ENCODE measurements at places on chromosomes 5 and 9.
A peak's percentile ranks its signal among the peaks of the same experiment; 100 is the strongest.

- no peak for DNase-seq
Observed at GRCh38 chr9:71762900-71763653, 5.2 kb downstream of the CEMIP2 start.

DNA sequence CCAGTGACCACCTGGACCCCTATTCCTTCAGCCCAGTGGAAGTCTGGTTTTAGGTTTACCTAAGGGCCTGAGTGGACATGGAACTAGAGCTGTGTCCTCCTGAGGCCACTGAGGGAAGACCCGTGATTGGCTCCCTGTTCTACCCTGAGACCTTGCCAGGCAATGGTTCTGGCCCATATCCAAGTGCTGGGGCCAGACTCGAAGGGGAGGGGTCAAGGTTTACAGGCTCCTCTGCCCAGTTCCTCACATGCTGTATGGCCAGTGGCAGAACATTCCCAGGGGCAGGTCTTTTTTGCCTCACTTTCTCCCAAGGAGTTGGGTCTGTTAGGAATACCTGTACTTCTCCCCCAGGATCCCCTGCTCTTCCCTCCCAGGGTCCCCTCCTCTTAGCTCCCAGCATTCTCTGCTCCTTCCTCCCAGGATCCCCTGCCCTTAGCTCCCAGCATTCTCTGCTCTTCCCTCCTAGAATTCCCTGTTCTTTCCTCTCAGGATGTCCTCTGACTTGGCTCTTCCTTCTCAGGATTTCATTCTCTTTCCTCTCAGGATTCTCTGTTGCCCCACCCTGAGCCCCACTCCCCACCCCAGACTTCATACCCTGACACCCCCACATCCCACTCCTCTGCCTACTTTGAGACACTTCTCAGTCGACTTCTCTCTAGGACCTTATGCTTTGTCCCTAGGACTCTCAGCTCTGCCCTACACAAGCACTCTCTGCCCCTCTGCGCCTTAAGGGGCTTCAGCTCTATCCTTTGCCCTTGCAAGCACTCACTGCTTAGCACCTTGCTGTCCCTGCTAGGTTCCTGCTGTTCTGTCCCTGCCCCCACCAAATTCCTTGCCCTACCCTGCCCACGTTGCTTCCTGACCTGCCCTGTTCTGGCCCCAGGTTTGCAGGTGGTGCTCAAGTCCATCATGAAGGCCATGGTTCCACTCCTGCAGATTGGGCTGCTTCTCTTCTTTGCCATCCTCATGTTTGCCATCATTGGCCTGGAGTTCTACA is 36.5 kb downstream of the CACNA1B start:
- DNase-seq = no peak

- no peak for DNase-seq
Observed at GRCh38 chr9:121483049-121483448, 16.6 kb downstream of the GGTA1 start.

DNA sequence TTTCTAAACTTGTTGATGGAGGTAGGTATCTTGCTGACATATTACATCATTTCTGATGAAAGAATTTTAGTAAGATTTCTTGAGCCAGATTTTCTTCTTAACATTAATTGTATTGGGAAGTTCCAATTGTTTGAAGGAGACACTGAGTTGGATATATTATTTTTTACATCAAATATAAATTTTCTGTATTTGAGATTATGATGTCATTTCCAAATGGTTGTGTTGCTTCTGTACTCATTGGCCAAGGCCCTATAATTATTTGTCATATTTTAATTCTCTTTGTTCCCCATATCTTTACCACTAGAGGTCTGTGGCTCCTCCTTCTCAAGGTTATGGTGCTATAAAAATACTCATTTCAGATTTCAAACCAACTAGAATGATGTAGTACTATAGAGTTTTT is 53.4 kb downstream of the ITGA1 start:
- no peak for DNase-seq

- DNase-seq = no peak
Observed at GRCh38 chr5:989961-990530, 18.6 kb upstream of the NKD2 start.

DNA sequence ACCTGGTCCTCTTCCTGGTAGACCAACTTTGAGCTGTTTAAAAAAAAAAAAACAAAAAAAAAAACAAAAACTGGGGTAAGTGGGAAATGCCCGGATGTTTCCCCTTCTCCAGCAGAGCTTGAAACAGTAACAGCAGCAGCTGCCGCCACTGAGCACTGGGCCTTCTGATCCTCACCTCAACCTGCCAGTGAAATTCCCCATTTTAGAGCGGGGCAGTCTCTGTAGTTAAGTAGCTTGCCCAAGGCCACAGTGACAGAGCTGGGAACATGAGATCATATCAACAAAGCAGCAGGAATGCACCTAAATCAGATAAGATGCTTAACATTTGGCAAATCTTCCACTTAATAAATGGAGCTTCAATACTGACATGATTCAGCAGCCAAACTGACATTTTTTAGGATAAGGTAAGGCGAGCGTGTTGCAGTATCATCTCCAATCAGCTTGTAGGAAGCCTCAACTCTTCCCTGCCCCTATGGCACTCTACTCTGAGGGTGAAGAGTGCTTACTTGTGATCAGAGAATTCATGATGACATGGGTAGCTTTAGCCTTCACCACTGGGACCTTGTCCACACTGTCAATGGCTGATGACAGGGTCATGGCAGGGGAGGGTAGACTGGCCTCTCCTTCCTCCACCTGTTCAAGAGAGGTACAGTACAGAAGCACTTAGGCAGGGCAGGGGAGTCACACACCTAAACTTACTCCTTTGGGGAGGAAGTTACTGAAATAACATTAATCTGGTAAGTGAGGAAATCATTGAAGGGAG is 9.3 kb downstream of the KIAA1191 start:
- DNase-seq = no peak

DNA sequence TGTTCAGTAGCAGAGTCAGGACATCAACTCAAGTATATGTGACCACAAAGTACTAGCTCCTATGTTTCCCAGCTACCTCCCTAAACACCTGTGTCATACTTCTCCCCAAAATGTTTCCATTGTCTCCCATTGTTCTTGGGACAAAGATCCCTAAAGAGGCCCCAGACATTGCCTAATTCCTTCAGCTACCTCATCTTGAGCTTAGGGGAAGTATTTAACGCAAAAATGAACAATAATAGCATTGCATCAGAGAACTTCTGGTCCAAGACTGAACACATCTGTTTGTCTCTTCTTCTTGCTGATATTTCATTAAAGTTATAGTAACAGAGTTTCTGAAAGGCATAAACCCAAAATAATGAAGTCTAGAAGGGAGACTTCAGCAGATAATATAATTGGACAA is 430.8 kb downstream of the MTRR start:
- no peak for DNase-seq

GRCh38 chr5:146766013-146766412 is 112.5 kb downstream of the PPP2R2B start:
- no peak for DNase-seq

- no peak for DNase-seq
Observed at GRCh38 chr5:112581811-112582320, 155.8 kb upstream of the APC start.

GRCh38 chr9:8622222-8622802 is 822.7 kb upstream of the DMAC1 start:
- no peak for DNase-seq

GRCh38 chr9:110538647-110539041 is 40.9 kb downstream of the SVEP1 start:
- no peak for DNase-seq

- DNase-seq = no peak
Observed at GRCh38 chr5:160030631-160031377, 21.9 kb downstream of the TTC1 start.

- DNase-seq = no peak
Observed at GRCh38 chr5:181259974-181260719, 796 bp downstream of the TRIM52 start.

- DNase-seq = no peak
Observed at GRCh38 chr5:178511172-178511571, 79.0 kb downstream of the COL23A1 start.

- no peak for DNase-seq
Observed at GRCh38 chr5:168991311-168991710, 309.6 kb downstream of the SLIT3 start.

DNA sequence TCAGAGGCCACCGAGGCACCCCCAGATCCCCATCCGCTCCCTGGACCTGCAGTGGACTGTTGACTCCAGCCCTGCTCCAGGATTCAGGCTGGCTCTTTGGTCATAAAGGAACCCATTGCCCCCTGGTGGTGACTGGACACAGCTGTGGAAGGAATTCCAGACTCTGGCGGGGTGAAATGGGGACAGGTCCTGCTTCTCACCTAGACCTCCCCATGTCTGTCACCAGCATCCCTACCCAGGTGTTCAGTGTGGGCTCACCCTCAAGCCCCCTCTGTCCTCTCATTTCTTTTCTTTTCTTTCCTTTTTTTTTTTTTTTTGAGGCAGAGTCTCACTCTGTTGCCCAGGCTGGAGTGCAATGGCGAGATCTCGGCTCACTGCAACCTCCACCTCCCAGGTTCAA is 25.5 kb upstream of the STXBP1 start:
- DNase-seq = peak; percentile 51

GRCh38 chr5:127353796-127354195 is 63.2 kb downstream of the MEGF10 start:
- DNase-seq = no peak

GRCh38 chr9:124661271-124661670 is 109.8 kb downstream of the NR6A1 start:
- DNase-seq = no peak

- no peak for DNase-seq
Observed at GRCh38 chr9:7777771-7778170, 21.8 kb downstream of the DMAC1 start.

DNA sequence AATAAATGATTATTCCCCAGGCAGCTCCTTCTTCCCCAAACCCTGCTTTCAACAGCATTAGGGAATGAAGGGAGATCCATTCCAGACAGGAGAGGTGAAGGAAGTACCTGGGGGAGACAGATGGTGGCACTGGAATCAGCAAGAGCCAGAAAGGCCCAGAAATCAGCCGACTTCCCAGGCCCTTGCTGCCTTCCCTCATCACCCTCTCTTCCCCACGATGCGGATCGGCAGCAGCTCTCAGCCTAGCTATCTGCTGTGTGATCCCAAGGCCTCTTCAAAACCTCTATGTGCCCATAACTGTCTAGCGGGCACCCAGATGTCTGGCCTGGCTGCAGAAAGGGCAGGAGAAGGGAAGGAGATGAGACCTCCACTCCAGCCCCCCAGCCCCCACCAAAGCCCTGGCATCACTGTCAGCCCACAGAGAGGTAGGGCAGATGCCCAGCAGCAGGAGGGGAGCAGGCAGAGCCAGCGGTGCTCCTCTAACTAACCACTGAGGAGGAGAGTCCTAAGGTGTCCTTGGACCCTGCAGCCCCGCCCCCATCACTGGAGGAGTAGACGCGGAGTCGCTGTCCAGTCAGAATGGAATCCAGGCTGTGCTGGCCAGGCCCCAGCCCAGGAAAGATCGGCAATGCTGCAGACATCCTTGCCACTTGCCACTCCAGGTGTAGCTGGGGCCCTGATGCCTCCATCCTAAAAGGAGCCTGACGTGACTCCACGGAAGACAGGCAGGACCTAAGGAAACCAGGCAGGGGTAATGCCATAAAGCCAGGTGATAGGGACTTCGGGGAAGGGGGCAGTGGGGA is 12.7 kb downstream of the CNTFR start:
- no peak for DNase-seq

GRCh38 chr9:91729558-91729842 is 220.5 kb downstream of the ROR2 start:
- DNase-seq = no peak

DNA sequence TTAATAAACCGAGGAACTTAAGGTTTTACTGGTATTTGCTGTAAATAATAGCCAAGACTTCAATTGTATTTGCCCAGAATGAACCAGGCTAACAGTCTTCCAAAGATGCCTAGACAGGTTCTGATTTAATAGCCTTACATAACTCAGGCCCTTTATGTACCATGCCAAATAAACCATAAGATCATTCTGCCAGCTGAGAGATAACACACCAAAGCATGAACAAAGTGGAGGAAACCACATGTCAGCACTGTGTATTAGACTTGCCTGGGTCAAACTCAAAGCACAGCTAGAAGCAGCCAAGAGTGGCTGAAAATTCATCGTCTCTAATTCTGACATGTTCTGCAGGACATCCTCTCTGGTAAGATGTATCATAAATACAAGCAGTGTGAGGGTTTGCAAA is 319.3 kb upstream of the ZNF608 start:
- DNase-seq = no peak

GRCh38 chr9:34374905-34375552 is 1.7 kb downstream of the MYORG start:
- no peak for DNase-seq

GRCh38 chr9:109914280-109915027 is 134.5 kb downstream of the PALM2AKAP2 start:
- DNase-seq = no peak

- DNase-seq = no peak
Observed at GRCh38 chr9:23379842-23380241, 446.2 kb downstream of the ELAVL2 start.

DNA sequence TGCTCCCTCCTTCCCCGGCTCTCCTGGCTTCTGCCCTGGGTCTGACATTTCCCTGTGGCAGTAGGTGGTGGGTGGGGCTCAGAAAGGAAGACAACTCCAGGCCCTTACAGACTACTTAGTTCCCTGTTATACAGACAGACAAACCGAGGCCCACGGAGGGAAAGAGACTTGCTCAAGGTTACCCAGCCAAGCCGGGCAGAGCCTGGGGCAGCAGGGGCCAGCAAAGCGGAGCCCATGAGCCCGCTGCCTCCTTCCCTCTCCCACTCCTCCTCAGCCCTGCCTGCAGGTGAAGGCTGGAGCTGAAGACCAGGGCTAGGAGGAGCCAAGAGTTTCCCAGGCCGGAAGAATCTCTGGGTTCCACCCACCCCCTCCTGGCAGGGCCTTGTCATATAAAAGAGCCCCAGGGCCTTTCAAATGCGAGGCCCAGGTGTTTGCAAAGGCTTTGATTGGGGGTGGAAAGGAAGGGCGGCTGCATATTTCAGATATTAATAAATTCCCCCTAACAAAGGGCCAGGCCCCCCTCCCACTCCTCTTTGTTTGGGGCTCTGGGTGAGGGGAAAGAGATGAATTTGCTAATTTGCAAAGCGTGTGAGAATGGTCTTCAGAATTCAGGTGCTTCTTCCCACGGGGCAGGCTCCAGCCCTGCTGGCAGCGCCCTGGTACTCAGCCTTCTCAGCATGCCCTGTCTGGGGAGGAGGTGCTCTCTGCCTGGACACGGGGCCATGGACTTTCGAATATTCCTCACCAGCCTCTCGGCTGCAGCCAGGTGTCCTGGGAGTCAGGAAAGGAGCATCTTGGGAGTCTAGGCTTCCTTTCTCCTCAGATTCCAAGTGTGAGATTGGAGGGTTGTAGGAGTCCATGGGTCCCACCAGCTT is 21.5 kb downstream of the SLC6A7 start:
- DNase-seq = no peak

DNA sequence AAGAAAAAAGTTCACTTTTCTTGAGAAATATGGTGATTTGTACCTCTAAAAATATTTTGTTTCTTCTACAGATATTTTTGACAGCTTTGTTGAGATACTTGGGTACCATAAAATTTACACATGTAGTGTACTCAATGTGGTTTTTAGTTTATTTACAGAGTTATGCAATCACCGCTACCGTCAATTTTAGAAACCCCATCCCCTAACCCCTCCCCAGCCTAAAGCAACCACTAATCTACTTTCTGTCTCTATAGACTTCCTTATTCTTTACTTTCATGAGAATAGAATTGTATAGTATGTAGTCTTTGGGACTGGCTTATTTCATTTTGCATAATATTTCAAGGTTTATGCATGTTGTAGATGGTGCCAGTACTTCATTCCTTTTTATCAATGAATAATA is 45.0 kb upstream of the TDRD7 start:
- DNase-seq = no peak

All from CD4-positive, alpha-beta T cell (primary cell).